ENCODE measurements at places on chromosomes 4 and X.

- DNase-seq: no peak
Measured at GRCh38 chr4:171834640-171835039, 21.4 kb downstream of the GALNTL6 start.

DNA sequence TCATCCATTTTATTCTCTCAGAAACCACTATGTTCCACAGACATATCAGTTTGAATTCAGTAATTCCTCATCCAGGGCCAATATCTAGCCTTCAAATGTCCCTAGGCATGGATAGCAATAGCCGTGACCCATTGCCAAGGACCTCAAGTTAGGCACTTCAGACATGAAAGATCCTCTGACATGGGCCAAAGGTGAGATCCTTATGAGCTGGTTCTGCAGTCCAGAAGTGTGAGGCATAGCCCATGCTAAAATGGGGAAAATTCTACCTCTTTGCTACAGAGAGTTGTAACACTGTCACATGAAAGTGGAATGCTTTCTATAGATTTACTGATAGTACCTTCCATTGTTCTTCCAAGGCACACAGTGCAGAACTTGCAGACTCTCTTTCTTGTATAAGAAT lies 349.7 kb upstream of the GALNT7 start:
- DNase-seq: no peak

GRCh38 chr4:81845761-81846160 lies 374.1 kb upstream of the RASGEF1B start:
- DNase-seq: no peak

DNA sequence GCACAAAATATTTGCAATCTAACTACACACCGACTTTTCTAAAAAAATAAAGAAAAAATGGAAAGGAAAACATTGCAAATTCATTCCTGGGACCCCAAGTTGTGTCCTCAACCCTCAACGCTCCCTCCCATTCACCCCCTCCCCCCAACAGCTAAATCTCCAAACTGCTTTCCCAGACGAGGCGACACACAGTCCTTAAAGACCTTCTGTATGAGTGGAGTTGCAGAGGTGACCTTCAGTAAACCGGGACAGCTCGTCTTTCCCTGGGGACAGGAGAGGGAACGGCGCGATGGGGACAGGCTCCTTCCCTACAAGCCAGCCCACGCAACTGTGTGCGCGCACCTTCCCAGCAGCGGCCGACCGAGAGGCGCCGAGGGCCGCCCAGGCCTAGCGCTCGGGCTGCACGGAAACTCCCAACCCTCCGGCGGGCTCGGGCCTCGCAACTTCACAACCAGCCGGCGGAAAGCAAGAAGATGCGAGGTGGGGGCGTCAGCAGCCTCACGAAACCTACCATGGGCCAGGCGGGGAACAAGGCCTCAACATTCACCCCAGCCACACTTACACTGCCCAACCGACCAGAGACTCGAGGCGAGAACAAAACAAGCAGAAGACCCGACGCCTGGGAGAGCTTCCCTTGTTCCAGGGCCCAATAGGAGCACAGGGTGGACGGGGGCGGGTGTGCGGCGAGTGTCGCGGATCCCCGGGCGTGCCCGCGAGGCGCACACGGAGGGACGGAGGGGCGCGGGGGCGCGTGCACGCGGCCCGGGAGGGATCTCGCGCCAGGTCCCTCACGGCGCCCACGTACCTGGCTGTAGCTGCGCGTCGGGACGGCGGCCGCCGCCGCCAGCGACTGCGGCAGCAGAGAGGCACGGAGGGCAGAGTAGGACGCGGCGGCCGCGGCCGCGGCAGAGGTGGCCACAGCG lies 763 bp downstream of the GRSF1 start:
- DNase-seq: peak; percentile 61

GRCh38 chr4:153013202-153013977 lies 77.3 kb downstream of the FHDC1 start:
- DNase-seq: no peak

DNA sequence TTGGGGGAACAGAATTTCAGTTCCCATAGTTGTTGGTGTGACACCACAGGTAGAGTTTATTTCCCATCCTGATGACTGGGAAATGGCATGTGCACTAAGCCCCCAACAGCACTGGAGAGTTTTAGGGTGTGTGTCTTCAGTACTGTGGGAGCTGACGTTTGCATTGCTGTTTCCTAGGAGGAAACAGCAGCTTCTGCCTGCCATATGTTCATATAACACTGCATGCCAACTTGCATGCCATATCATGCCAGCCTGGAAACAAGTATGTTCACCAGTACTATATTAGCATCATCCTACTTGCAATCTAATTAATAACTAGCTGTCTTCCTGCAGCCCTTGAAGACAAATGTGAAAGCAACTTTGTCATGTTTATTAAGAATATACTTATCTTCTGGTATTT lies 58.2 kb downstream of the NAA11 start:
- DNase-seq: no peak

DNA sequence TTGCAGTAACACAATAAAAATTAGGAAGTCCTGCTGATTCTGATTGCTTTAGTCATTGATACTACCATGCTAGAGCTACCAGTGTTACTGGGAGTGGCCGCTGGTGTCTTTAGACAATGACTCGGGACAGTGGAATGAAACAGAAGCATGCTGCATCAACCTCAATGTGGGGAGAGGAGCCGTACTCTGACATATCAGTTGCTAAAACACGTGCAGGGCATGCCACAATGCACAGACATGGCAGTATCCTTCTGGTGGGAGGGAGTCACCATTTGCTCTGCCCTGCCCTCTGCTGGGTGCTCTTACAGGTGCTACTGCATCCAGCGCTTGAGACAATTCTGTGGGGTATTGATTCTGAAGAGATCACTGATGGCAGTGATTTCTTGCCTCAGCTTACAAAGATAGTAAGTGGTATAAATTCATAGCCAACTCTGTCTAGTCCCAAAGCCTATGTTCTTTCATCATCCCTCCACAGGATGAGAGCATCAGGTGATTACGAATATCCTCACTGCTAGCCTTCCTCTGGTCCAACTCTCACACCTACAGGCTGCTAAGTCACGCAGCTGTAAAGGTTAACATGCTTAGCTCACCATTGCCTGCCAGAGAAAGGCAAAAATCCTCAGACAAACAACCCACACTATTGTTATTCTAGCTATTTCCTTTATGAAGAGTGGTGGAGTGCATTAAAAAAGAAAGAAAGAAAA lies 43.7 kb downstream of the NSG1 start:
- DNase-seq: no peak

GRCh38 chrX:125012585-125012984 lies 307.1 kb upstream of the TEX13C start:
- DNase-seq: no peak

GRCh38 chr4:150217192-150217591 lies 138.9 kb downstream of the DCLK2 start:
- DNase-seq: no peak
